ENCODE measurements at places on chromosomes 2 and 18.

DNA sequence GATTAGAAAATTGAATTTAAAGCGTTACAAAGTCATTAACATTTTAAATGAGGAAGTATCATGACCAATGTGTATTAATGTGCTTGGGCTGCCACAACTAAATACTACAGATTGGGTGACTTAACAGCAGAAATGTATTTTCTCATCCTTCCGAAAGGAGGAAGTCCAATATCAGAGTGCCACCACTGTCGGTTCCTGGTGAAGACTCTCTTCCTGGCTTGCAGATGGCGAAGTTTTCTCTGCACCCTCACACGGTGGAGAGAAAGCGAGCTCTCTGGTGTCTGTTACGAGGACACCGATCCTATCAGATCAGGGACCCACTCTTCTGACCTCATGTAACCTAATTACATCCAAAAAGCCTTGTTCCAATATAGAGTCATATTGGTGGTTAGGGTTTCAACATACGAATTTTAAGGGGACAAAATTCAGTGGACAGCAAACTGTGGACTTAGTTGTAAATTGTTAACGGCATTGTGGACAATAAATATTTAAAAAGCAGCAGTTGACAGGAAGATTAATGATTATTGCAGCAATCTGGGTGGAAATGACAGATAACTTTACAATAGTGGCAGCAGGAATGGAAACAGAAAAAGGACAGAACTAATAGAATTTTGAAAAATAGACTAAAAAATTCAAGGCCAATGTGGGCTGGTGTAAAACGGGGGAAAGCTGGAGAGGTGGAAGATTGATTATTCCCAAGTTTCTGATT, 35.1 kb upstream of the CYRIA start:
- DNase-seq: no peak

- no peak for DNase-seq
Observed at GRCh38 chr18:9811978-9812377, 73.8 kb upstream of the TXNDC2 start.

GRCh38 chr2:233092432-233093165, 32.5 kb downstream of the INPP5D start:
- DNase-seq: no peak

DNA sequence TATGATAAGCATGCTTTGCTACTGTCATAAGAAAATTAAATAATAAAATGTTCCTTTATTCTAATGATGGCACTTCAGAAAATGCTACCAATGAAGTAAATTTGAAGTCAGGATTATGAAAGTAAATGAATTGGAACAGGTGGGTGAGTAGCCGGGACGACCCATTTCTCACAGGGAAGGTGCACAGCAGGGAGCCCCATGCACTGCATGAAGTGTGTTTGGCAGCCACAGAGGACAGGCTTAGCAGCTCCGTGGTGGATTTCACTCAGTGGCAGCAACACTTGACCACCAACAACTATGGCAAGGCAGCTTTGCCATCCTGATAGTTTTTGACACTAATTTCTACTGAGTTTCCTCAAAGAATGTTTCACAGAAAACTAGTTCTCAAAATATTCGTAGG, 146.3 kb downstream of the ATL2 start:
- DNase-seq: no peak

DNA sequence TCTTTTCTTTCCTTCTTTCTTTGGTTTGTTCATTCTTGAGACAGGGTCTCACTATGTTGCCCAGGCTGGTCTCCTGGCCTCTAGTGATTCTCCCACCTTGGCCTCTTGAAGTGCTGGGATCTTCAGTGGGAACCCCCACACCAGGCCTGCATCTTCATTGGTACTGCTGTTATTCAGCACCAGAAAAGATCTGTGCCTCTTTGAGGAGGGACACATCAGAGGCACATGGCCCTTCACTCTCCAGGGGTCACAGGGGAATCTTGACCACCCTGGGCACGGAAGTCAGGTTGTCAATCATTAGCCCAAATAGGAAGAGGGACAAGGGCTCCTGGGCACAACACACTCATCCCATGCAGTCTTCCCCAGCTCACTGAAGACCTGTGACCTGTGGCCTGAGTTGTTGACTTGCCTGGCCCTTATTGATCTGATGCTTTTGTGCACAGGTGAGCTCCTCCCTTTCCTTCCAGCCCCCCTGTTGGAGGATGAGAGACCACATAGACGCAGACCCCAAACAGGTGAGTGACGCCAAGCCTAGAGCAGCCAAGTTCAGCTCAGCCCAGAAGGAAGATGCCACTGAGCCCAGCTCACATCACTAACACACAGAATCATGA, 33.0 kb upstream of the ODC1 start:
- DNase-seq: no peak

DNA sequence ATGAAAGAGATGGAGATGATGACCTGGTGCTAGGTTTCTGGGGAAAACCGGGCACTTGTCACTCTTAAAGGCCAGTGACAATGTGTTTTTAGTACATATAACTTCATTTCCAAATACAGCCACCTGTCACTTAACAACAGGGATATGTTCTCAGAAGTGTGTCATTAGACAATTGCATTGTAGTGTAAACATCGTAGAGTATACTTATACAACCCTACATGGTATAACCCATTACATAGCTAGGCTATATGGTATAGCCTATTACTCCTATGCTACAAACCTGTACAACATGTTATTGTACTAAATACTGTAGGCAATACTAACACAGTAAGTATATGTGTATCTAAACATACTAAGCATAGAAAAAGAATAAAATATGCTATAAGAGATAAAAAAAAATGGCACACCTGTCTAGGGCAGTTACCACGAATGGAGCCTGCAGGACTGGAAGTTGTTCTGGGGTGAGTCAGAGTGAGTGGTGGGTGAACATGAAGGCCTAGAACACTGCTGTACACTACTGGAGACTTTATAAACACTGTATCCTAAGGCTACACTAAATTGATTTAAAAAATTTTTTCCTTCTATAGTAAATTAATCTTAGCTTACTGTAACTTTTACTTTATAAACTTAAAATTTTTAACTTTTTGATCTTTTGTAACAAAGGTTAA, 123.2 kb downstream of the THADA start:
- no peak for DNase-seq

DNA sequence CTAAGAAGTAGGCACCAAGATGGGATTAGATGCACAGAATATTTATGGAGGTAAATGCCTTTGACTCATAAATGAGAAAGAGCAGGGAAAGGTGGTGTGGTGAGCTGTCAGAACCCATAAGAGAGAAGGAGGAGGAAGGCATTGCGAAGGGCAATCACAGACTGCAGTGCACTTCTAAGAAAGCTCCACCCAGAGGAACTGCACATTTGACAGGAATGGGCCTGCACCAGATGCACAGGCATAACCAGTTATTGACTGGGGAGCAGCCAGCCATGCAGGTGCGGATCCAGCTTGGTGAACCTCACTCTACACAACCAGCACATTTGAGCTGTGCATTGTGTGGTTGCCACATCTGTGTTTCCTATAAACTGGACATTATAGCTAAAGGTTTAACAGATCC, 62.2 kb upstream of the L3MBTL4 start:
- DNase-seq: no peak

DNA sequence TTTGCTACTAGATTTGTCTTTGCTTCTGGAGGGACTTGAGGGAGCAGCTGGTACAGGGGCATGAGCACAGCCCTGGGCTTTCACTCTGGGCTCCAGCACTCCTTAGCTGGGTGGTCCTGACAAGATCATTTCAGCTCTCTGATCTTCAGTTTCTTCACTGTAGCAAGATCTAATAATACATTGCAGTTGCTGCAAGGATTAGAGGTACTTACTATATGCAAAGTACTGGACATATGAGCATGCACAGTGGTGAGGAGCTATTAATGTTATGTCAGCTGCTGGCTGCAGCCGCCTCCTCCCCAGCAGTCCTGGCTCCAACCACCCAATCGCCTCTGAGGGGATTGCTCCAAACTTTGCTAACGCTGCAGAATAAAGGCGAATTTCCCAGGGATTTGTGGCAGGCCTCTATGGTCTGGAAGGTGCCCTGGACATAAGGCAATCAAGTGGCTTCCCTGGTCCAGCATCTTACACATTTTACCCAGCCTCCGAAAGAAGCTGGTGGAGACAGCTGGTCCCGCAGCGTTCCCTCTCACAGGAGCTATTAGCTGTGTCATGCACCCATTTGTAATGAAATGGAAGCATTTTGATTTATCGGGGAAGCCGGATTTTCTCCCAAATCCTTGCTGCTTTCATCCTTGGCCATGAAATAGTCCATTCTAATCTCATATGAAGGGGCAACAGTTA, 96.7 kb downstream of the RHOB start:
- no peak for DNase-seq

- DNase-seq: no peak
Observed at GRCh38 chr2:62404913-62405312, 101.1 kb downstream of the TMEM17 start.

GRCh38 chr18:63928331-63928730, 20.6 kb downstream of the SERPINB10 start:
- DNase-seq: no peak

DNA sequence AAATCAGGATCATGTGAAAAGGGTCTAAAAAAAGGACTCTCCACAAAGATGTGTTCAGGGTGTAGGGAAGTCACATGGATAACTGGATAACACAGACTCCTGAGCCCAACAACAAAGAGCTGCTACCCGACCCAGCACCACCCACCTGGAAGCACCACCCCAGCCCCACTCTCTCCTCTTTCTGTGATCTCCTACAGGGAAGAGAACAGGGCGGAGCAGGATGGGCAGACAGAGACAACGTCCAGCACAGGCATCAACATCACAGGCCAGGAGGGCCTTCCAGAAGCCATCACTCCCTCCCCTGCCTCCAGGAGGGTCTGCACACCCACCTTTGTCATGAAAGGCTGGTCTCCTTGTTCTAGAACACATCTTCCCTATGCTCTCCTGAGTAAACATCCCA, 1.3 kb upstream of the CIB4 start:
- no peak for DNase-seq

GRCh38 chr2:180781276-180781675, 199.1 kb upstream of the UBE2E3 start:
- peak; percentile 26 for DNase-seq

GRCh38 chr2:99878581-99879350, 263.6 kb downstream of the AFF3 start:
- DNase-seq: peak; percentile 56

DNA sequence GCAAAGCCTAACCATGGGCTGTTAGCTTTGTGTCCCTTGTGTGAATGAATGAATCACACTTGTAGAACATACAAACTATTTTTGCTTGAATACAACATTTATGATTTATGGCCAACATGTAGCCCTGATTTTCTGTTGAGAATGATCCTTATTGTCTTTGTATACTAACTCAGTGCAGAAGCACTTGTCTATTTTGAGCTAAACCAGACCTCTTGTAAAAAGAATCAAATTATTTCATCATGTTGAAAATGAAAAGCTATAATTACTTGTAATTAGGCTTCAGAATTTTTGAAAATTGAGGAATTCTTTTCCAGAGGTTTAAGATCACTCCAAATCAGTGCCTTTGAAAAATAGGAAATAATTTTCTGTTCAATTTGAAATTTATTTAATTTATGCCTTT, 85.9 kb downstream of the ZNF407 start:
- no peak for DNase-seq

- DNase-seq: no peak
Observed at GRCh38 chr2:205903549-205904129, 182.3 kb downstream of the INO80D start.

- no peak for DNase-seq
Observed at GRCh38 chr2:55163941-55164390, 68.1 kb downstream of the CLHC1 start.

DNA sequence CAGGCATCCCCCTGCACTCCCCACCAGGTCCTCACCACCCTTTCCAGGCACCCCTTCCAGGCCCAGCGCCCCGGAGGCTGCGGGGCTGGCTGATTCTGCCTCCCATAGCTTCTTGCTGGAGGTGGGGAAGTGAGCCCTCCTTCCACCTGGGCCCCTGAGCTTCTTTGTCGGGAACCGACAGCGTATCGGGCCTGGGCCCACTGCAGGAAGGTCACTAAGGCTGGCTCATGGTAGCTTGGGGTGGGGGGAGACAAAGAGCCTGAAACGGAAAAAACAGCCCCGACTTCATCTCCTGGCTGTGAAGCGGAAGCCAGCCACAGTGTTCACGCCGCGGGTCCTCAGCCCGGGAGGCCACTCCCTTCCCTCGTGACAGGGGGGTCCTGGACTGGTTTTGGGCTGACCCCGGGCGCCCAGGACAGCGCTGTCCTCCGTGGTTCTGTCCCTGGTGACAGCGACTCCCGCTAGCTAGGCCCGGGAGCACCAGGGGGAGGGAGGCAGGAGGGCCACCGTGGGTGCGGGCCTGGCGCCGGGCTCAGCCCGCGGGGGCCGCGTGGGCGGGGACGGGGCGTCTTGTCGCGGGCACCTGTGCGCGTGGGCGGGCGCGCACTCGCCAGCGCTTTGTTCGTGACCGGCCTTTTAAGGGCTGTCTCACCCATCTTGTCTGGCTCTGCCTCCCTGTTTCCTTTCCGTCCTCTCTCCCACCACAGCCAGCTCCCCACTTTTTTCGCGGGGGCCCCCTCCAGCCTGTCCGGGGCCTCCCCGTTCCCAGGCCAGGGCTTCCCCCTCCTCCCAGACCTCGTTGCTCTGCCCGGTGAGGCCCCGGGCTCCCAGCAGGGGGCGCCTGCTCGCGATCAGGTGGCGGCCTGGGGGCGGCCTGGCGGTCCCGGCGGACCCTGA, 64.9 kb downstream of the DNMT3A start:
- DNase-seq: peak; percentile 9

DNA sequence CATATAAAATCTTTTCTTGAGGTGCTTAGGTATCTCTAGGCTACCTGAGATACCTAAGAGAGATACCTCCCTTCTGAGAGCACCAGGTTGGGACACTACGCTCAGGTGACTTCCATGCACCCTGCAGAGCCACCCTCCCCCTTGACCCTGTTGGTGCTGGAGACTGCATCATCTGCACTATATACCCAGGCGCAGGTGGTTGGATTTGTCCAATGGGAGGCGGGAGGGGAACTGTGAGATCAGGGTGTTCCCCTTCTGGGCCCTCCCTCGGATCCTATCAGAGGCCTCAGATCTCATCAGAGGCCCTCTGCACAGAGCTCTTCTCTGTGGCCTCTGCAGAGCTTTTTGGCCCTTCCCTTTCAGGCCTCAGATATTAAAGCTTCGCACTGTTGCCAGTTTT, 158.4 kb downstream of the SH3RF3 start:
- DNase-seq: no peak

- DNase-seq: peak; percentile 54
Observed at GRCh38 chr18:581096-581495, 916 bp downstream of the CETN1 start.

GRCh38 chr18:25446972-25447371, 95.0 kb upstream of the ZNF521 start:
- DNase-seq: no peak

All from fibroblast of skin of scalp (primary cell).